ENCODE measurements at places on chromosomes 7 and 10.

DNA sequence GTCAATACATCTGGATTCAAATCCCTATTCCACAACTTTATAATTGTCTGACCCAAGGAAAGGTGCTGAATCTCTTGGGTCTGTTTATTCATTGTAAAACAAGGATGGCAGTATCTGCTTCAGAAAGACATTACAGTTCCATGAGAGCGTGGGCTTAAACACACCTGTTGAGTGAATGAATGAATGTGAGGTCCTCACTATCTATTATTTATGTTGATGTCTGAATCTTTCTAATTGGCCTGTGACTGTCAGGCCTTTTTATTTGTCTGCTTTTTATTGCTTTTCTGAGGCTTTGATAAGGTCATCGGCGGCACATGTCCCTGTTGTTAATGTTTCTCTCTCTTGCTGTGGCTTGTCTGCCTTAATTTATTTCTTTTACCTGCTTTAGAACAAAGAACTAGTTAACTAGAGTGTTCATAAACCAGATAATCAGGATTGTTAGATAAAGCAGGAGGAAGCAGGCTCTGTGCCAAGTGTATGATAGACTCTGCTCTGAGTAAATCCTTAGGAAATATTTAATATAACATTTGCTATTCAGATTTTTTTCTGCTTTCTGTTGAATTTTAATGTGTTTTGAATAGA is 42.3 kb upstream of the CYCS start:
- no peak for DNase-seq

GRCh38 chr10:74863551-74863950 is 37.2 kb downstream of the KAT6B start:
- DNase-seq = no peak

DNA sequence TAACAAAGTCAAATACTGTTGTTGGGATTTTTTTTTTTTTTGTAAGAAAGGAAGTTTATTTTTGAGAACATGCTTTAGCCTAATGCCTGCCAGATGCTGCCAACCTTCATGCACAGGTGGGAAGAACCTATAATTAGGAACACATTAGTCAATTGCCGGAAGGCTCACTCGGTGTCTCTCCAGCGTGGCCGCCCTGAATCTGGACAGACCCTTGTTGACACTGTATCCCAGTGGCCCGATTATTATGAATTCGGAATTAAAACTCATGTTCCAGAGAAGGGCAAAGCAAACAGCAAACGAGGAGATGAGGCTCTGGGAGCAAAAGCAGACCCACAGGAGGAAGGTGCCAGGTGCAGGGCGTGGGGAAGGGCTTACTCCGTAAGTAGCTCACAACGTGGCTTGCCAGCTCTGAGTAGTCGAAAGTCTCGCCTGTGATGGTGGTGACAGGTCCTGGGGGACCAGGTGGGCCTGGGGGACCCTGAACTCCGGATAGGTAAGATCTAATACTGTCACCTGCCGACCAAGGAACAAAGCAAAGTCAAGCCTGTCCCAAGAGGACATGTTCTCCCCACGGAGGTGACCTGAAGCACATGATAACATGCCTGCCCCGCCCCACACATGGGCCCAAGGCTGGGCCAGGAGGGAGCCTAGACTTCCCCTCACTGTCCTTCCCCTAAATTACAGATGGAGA is 48.3 kb downstream of the COL17A1 start:
- DNase-seq = no peak

DNA sequence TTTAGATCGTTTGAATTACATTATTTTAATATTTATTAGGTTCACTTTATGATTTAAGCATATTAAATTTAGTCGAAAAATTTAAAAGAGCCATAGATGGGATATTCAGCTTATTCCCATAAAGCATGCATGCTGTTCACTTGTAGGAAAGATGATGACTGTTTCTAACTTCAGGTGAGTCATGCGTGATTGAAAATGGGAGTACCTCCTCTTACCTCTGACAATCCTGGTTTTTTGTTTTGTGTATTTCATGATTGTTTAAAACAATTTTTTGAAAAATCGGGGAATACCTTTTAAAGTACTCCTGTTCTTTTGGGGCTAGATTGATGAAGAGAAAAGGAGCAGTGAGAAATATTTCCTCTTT is 1.4 kb downstream of the TNKS2 start:
- DNase-seq = no peak

DNA sequence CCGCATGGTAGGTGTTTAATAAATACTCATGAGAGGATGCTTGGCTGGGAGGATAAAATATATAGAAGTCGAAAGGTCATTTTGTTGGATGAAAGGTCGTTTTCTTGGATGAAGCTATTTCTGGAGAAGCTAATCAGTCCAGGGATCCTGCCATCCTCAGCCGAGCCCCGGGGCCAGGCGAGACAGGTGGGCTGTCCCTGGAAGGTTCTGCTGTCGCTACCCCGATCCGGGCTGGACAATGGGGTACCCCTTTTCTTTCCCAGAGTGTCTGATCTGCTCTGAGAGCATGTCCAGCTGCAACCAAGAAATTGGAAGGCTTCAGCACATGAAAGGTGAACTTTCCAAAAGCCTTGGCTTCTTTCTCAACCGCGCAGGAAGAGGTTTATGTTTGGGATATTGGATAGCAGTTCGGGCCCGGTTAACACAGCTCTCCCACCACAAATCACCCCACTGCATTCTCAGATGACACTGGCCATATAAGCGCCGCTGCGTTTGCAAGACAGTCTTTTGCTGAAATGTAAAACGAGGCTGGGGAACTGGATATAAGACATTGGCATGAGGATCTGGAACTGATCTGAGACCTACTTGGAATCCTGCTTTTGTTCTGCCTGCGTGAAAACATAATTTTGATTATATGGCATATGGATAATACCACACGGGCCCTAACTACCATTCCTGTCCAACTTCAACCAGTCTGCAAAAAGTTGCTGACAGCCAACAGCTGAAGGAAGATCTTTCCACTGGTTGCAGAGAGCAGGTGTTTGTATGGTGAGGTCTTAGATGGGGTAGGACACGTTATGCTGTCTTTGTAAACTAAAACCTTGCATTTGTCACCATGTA is 31.2 kb upstream of the MSRB2 start:
- DNase-seq = no peak

- DNase-seq = no peak
Measured at GRCh38 chr7:84629640-84630318, 435.2 kb upstream of the SEMA3A start.

- no peak for DNase-seq
Measured at GRCh38 chr10:72250666-72251065, 23.1 kb upstream of the DDIT4 start.

DNA sequence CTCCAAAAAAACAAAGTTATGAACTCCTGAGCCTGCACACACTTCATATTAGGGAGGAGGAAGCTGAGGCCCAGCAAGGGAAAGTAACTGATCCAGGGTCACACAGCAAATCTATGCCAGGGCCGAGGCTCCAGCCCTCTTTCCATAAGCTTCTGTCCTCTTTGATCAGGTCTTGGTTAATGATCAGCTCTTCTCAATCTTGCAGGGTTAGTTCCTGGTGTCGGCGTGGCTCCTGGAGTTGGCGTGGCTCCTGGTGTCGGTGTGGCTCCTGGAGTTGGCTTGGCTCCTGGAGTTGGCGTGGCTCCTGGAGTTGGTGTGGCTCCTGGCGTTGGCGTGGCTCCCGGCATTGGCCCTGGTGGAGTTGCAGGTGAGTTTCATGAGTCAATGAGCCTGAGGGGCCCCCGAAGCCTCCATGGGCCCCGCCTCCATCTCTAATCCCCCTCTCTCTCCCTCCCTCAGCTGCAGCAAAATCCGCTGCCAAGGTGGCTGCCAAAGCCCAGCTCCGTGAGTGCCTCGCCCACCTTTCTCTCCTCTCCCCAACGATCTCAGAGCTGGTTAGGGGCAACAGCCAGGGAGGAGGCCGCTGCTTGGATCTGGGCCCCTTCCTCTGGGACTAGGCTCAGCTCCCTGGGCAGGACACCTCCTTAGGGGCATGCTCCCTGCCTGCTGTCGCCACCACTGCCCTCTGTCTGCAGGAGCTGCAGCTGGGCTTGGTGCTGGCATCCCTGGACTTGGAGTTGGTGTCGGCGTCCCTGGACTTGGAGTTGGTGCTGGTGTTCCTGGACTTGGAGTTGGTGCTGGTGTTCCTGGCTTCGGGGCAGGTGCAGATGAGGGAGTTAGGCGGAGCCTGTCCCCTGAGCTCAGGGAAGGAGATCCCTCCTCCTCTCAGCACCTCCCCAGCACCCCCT is 23.7 kb upstream of the LIMK1 start:
- no peak for DNase-seq

- DNase-seq = no peak
Measured at GRCh38 chr10:125423569-125423968, 259.4 kb downstream of the TEX36 start.

DNA sequence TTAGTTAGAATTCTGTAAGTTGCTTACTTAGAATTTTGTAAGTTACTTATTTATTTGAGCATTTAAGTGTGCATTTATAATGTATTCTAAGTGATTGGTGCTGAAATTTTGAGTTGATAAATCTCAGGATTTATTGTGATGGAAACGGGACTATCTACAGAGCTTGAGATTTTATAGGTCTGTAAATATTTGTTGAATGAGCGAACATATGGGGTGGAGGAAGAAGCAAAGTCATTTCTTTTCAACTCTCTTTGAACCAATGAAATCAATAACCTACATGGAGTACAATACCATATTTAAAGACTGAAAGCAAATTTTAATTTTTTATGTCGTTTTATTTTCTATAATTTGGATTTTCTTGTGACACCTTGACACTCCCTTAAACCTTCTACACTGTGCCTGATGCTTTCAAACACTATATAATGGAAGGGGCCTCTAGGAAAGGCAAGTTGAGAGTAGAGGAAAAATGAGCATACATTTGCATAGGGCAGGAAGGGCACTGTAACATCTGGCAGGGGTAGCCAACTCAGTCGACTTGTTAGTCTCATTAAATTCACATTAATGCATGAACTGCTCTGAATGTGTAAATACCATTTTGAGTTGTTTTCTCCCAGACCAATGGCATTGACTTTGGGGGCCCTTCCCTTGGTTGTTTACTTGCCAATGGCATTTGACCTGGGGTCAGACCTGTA is 204.2 kb downstream of the DYNC1I1 start:
- no peak for DNase-seq

DNA sequence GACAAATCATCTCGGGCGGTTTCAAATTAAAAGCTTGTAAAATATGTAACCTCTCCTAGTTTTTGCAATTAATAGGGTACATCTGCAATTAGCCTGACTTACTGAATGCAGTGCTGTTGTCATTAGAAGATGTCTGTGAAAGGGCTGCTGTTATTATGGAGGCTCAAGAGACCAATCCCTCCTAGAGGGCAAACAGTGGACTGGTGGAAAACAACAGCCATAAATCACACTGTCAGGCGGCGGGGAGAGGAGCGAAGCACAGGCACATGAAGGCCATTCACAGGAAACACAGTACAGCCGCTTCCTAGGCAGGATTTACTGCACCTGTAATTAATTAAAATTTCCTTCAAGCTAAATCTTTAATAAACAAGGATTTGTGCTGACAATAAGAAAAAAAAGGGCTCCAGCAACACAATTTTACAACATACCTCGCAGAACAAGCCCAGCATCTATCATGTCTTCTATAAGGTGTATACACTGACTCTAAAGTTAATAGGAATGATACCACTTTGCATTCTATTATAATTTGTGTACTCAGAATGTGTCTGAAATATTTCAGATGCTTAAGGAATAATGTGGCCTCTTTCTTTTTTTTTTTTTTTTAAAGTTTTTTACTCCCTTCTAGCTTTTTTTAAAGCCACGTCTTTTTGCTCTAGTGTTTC is 50.7 kb downstream of the ERCC6 start:
- DNase-seq = no peak

- no peak for DNase-seq
Measured at GRCh38 chr10:47381427-47382379, 2.4 kb downstream of the ZNF488 start.

GRCh38 chr10:116044801-116045248 is 228.2 kb downstream of the GFRA1 start:
- no peak for DNase-seq

DNA sequence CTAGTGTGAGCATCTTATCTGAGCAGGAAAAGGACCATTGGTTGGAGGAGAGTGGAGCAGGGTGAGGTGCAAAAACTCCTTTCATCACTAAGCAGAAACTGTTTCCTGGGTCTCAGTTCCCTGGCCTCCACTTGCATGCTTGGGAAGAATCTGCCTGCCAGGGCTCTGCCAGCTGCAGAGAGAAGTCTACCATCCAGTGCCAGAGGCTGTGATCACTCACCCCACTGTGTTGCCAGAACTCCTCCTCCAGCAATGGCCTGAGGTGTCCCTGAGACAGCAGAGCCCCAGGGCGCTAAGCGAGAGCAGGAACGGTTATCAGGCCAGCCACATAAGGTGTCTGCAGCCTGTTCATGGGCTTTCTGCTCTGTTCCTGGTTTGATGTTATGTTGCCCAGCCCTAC is 991.4 kb downstream of the CCSER2 start:
- DNase-seq = no peak

- DNase-seq = no peak
Measured at GRCh38 chr10:48214716-48215485, 59.6 kb downstream of the FRMPD2 start.

DNA sequence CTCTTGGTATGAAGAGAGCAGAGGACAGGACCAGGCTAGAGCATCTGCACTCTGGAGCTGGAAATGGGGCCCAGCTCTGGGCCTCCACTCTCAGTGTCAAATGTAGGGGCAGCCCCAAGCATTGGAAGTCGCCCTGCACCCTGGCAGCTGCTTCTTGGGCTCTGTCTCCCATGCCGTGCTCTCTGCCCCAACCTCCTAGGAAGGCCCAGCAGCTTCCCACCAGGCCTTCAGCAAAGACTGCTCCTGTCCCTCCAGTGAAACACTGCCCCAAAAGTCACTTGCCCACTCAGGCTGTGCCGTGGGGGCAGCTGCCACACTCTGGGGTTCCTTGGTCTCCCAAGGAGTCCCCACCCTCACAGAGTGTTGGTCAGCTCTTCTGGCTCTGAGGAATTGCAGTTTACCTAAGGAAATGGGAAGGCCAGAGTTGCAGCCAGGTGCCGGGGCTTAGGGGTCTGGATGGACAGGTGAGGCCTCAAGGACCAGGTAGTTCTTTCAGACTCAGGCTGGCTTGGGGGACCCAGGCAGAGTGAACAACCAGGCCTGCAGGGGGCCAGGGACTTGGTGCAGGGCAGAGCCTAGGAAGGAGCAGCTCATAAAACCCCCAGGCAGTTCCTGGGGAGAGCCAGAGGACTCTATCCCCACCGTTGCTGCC is 9.4 kb upstream of the OPN4 start:
- DNase-seq = no peak

GRCh38 chr7:141335164-141335563 is 216.0 kb upstream of the AGK start:
- DNase-seq = no peak

DNA sequence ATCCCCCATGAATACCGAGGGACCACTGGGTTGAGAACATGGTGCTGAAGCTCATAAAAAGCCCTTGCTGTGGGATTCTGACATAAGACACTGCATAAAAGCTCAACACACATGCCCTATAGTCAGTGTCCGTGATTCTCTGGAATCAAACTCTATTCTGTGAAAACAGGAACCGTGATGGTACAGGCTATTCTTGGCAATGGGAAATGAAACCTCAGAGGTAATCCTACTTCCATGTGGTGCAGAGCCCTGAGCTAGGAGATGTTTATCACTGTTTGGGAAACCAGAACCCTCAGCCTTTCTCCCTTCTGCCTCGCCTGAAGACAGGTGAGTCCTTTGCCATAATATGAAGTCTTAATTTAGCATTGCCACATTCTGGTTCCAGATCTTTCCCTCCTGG is 80.8 kb upstream of the PRSS1 start:
- no peak for DNase-seq

Measured in CD4-positive, alpha-beta T cell (primary cell).